ENCODE measurements at places on chromosomes 12 and 14. TPM values are rescaled to one million over a fixed set of nuclear protein-coding genes. Genes with fewer than 3 reads are reported as not detected.

- no peak for DNase-seq
Observed at GRCh38 chr14:102164965-102165364, 25.3 kb downstream of the WDR20 start.

DNA sequence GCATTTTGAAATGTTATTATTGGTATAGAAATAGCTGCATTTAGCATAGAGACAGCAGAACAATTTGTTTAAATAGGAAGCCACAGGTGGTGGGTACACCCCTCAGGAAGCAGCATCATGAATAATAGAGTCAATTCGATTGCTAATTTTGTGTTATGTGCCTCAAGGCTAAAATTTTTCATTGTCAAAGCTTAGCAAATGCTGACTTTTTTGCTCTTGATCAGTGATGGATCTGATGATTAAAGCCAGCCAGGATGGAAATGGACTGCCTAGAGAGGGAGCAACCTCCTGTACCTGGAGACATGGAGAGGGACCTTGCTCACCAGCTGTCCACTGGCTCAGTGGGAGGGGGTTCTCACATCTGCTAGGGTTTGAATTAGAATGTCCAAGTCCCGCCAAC is 4.5 kb upstream of the KRT8 start:
- no peak for DNase-seq

DNA sequence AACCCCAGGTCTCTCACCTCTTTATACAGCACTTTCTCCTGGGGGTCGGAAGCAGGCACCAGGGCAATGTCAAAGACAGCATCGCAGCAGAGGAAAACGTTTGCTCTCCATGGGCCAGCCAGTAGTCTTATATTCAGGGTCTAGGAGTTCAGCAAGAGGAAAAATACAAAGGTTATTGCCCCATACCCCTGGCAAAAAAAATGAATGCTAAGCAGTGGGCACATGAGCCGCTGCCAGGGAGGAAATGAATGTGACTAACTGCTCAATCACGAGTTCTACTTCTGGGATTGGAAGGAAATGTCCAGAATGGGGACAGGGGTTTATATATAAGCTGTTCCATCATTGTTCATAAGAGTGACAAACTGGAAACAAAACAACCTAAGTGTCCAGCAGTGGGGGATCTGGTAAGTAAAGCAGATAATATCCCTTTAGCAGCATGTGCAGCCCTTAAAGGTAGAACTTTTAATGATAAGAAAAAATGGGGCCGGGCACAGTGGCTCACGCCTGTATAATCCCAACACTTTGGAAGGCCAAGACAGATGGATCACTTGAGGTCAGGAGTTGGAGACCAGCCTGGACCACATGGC is 53.8 kb downstream of the PHETA1 start:
- peak; percentile 18 for DNase-seq

DNA sequence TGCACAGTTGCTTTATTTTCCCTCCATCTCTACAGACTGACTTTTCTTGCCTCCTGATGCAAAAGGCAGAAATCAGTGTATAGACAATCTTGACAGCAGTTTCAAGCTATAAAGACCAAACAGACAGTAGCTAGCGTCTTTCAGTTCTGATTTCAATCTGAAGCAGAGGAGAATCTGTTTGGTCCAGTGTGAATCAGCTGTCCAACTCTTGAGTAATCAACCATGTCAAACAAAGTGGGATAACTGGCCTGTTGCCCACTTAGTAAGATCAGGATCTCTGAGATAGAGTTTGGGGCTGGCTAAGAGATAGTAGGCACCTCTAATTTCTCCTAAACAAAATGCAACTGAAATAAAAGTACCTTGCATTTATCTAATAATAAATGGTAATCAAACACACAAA is 797.4 kb upstream of the FBXO33 start:
- no peak for DNase-seq

- no peak for DNase-seq
Observed at GRCh38 chr12:112971248-112971647, 7.1 kb upstream of the OAS2 start.

DNA sequence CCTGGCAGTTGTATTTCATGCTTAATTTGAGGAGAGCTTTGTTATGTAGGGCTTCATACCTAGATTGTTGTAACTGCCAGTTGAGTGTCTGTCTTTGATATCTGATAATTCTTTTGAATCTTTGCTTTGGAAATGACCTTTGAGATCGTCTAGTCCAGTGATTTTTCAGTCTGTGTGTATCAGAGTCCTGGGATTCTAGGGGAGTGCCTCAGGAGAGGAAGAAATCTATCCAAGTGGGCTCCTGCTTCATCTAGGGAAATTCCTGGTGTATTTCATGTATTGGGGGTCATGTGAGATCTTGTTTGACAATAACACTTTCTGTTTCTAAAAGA is 98.6 kb downstream of the FIGNL2 start:
- no peak for DNase-seq

GRCh38 chr14:90273532-90273931 is 17.2 kb downstream of the PSMC1 start:
- no peak for DNase-seq

- DNase-seq, result no peak
Observed at GRCh38 chr14:26947265-26947664, 349.4 kb upstream of the NOVA1 start.

- no peak for DNase-seq
Observed at GRCh38 chr14:64953661-64954060, 11.1 kb upstream of the GPX2 start.

DNA sequence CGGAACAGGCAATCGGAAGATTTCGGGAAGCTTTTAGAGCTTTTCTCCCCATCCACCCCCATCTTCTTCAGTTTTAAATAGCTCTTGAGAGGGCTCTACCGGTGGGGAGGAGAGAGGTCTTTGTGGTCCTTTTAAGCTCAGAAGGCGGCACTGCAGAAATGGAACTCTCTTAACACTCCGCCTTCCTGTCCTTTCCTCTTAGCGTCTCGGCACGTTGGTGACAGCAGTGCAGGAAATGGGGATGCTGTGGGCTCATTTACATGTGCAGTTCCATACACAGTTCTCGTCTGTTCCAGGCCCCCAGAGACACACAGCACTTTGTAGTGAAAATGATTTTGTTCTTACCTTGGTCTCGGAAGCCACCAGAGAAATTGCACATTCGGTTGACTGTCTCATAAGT is 50.4 kb upstream of the RIN3 start:
- no peak for DNase-seq

DNA sequence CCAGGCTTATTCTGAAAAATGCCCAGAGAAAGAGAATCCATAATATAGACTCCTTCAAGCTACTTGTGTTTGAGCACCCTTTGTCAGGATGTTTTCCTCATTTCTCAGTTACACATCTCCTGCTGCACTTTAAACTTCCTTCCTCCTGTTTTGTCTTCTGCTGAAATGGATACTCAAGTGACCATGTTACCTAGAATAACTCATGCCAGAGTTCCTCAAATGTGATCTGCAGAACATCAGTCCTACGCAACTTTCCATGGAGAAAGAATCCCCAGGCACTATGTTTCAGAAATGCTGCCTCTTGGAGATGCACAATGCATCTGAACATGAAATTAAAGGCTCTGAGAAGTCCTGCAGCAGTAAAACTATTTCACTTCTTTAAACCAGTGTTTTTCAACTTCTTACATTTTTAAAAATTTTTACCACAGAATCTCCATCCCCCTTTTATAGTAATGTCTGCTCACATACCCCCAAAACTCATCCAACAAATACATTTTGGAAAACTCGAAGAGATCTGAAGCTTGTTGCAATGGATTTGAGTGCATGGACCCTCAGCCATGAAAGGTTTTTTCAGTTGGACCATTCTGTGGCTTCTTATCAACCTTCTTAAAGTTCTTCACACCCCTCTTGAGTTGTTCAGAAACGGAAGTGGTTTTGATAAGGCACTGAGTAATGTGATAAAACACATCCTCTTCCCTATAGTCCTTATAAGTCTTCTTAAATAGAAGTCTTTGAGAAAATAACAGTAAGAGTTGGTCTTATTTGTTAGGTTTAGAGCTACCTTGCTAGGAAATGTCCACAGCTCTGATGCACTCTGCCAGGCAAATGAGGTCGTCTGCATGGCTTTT is 84.5 kb upstream of the KCNA1 start:
- no peak for DNase-seq

DNA sequence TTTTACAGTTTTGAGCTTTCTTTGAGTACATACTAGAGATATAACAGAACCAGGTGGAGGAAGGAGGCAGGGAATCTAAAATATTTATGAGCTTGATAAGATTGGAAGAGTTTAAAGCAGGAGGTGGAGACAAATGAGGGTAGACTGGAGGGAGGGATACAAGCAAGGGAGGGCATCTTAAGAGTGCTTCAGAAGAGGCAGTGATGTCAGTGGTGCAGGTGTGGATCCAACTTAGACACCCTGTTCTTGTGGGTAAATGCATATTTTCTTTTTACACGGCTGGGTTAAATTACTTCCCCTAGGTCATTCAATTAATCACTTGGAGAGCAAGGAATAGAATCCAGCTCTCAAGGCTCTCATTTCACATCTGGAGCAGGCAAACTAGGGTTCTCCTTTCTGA is 146.1 kb upstream of the LRIG3 start:
- no peak for DNase-seq

DNA sequence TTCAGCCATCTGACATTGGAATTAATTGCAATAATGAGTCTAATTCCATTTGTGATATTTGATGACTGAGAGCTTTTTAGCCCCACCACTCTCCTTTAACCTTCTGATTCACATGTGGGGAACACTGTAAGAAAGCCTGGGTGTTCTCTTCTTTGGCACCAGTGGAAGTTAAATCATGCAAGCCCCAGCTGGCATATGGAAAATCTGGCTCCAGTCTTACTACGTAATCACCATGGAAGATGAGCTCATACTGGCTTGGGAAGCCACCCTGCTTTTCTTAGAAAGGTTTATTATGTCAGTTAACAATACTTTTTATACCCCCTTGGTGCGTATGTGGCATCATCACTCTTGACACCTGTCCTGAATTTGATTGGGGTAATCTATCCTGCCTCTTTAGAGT is 479.3 kb downstream of the SLC16A7 start:
- DNase-seq, result no peak

DNA sequence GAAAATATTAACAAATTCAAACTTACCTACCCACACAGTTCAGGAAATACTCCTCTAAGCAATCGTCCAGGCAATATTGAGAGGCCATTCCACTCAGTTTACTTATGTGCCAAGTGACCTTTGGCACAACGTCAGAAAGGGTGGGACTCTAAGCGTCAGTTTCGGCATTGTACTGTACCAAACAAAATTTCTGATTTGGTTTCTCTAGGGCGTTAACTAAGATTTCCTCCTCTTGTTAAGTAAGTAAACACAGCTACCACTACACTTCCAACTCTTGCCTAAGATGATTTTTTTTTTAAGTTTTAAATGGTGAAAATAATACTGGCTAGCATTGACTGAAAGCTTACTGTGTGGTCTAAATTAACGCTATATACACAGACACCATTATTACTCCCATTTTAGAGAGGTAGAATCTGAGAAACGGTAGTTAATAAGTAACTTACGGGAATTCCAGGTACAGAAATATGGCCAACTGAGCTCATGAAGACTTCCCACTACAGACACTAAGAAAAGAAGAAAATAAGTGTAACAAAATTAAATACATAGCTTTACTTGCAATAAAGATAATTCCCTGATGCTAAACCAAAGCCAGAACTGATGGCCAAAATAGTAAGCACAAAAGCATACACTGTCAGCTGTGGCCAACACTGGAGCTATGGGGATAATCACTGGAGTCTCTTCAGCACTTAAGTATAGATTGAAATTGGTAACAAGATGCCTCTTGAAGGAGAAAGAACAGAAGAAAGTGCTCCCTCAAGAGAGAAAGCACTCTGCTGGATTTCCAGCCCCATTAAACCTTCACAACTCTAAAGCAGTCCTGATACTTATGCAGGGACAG is 76.1 kb downstream of the EPS8 start:
- DNase-seq, result no peak

GRCh38 chr12:81992461-81992860 is 233.3 kb upstream of the PPFIA2 start:
- DNase-seq, result no peak

DNA sequence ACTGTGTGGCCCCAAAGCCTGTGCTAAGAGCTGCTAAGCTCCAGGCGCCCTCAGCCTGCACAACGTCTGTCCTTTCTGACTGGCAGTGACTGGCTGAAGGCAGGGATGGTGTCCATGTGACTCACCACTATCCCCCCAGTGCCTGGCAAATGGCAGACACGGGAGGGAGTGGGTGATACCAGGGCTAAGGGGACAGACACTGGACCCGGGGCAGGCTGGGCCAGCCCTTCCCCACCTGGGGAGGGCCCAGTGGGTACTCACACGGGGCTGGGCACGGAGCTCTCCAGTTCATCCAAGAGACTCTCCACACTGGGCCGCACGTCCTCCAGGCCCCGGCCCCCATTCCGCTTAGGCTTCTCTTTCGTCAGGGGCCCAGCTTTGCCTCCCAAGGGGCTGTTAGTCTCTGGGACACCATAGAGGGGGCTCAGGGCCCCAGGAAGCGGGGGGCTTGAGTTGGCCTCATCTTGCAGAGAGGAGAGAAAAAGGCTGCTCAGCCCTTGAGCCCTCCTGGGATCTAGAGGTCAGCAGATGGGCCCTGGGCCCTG is 21.4 kb upstream of the RPLP0 start:
- DNase-seq, result no peak

DNA sequence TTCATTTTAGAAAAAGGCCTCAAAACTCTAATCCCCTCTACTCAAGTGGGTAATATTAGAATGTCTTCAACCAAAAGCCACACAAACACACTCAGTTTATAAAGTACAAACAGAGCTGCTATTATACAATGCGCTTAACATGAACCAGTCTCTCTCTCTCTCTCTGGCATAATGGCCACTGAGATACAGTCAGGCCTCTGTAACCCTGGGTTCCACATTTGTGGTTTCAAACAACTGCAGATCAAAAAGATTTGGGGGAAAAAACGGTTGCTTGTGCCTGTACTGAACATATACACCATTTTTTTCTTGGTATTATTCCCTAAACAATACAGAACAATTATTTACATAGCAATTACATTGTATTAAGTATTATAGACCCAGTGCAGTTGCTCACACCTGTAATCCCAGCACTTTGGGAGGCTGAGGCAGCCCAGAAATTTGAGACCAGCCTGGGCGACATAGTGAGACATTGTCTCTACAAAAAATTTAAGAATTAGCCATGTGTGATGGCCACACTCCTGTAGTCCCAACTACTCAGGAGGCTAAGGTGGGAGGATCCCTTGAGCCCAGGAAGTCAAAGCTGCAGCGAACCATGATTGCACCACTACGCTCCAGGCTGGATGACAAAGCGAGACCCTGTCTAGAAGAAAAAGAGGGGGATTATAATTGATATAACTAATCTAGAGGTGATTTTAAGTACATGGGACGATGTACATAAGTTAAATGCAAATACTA is 5.6 kb downstream of the SLC11A2 start:
- no peak for DNase-seq

Gene ALDH2
- 70.9 TPM for total RNA-seq

Gene LHX5
- total RNA-seq, result not detected

Gene LRP10
- 67.3 TPM for total RNA-seq

Gene ERP29
- 16.3 TPM for total RNA-seq

Gene BEGAIN
- 0.49 TPM for total RNA-seq

Gene TRHDE
- 0.17 TPM for total RNA-seq

Gene SMCO3
- not detected for total RNA-seq

Gene INHBC
- total RNA-seq, result 0.20 TPM

Gene RPAP3
- total RNA-seq, result 20.4 TPM

Gene PPM1H
- 0.46 TPM for total RNA-seq

Gene STYK1
- total RNA-seq, result not detected

Gene SERPINA9
- not detected for total RNA-seq

Gene KRT82
- total RNA-seq, result not detected

Gene NR4A1
- 248 TPM for total RNA-seq

Gene LRRK2
- total RNA-seq, result 10.7 TPM

Gene CABP1
- total RNA-seq, result not detected

Gene RNASE7
- total RNA-seq, result not detected

Measured in gastrocnemius medialis (tissue), 4 donors.